Choroid plexus epithelial cell (primary cell): ENCODE measurements at places on chromosomes 2 and 18.
A peak's percentile ranks its signal among the peaks of the same experiment; 100 is the strongest.

- DNase-seq, result peak; percentile 70
These were observed 57.0 kb downstream of the SH3RF3 start for GRCh38 chr2:109185821-109186570.

GRCh38 chr2:221377597-221377996 lies 194.5 kb downstream of the EPHA4 start:
- DNase-seq, result no peak

- no peak for DNase-seq
These were observed 75.7 kb downstream of the ZAP70 start for GRCh38 chr2:97788986-97789644.

GRCh38 chr2:50143822-50144575 lies 887.9 kb downstream of the NRXN1 start:
- peak; percentile 48 for DNase-seq

- no peak for DNase-seq
These were observed 13.6 kb downstream of the GULP1 start for GRCh38 chr2:188305271-188305670.

- no peak for DNase-seq
These were observed 576.8 kb downstream of the STK39 start for GRCh38 chr2:167670588-167670987.

DNA sequence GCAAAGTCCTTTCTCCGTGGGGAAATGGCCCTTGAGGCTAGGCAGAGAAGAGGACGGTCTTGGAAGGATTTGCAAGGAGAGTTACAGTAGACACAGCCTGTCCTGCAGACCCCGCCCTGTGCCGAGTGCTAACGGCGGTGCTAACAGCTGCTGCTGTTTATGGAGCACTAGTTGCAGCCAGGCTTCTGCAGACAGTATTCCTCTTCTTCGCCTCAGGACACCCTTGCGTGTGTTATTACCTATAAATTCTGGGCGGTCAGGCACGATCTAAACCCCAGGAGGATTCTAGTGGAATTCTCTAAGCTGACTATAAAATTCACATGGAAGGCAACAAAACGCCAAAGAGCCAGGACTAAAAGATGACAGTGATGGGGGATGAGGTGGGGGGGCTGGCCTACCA lies 139.8 kb downstream of the GLI2 start:
- no peak for DNase-seq

DNA sequence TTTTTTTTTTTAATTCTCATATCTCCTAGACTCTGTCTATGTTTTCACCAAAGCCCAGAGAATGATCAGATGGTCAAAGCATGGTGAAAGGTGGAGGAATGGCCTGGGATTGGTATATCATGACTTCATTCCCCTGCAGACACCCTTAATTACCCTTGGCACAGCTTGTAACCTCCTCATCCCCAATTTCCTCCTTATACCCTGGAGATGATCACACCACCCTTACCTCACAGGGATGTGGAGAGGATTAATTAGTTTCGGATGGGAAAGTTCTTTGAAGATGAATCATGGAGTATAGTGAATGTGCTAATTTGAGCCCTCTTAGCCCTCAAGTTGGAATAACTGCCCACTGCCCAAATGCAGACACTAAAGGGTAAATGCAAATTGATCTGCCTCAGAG lies 138.0 kb upstream of the LYPD6 start:
- DNase-seq, result no peak

DNA sequence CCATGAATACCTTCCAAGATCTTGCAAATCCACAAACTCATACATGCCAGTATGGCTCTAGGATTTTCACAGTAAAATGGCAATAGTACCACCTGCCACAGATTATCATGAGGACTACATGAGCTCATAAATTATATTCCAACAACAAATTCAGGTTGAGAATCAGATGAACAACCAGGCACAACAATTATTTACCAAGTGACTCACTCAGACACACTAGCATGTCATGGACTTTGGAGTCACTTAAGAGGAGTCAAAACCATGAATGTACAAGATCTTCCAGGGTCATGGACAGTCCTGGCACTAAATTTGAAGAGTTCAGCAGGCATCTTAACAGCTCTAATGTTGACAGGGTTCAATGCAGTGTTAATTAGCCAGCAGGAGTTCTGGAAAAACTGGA lies 34.4 kb upstream of the BZW1 start:
- DNase-seq, result no peak

DNA sequence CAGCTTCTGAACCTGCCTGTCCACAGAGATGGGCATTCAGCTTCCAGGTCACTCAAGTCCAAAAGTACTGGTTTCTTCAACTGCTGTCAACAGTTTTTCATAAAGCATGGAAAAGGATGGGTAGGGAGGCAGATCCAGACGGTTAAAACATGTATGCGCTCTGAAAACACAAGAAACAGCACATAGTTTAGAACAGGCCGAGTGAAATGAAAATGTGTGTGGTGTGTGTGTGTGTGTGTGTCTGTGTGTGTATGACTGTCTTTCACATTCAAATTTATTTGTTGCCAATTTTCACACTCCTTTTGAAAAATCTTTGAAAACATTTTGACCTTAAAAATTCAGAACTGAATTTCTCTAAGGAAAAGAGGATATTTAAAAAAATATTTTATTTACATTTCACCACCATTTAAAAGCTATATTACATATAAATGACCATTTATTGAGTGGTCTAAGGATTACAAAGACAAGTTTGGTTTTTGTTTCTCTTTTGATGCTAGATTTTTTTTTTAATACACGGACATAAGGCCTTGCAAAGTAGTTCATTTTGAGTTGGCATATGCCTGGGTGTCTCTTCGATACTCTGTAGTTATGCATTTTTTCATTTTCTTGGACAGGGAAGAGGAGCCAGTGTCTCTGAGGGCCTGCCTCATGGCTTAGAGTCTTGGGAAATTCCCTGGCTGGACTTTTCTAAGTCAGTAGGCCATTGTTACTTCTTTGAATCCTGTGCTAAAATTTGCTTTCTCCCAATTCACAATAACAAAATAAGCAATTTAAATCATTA lies 30.0 kb upstream of the STK17B start:
- peak; percentile 26 for DNase-seq

- DNase-seq, result peak; percentile 66
These were observed 385.9 kb downstream of the TNS1 start for GRCh38 chr2:217616936-217617335.

- DNase-seq, result no peak
These were observed 31.7 kb upstream of the SIX3 start for GRCh38 chr2:44909831-44910230.

GRCh38 chr18:78692105-78692504 lies 287.5 kb upstream of the SALL3 start:
- no peak for DNase-seq

GRCh38 chr2:77016443-77017354 lies 505.5 kb downstream of the LRRTM4 start:
- no peak for DNase-seq

DNA sequence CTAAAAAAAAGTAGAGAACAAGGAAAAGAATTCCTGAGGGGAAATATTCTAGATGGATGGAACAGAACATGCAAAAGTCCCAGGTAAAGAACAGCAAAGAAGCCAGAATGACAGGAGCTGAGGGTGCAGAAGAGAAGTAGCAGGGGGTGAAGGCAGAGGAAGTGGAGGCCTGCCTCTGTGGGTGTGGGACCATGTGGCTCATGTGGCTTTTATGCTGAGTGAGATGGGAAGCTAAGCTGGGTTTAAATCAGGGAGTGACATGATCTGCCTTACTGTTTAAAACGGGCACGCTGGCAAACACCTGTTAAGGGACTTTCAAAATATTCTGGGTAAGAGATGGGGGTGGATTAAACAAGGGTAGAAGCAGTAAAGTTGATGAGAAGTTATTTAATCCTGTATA lies 40.0 kb downstream of the GKN2 start:
- DNase-seq, result no peak
